ENCODE measurements at places on chromosomes 16 and 17.

DNA sequence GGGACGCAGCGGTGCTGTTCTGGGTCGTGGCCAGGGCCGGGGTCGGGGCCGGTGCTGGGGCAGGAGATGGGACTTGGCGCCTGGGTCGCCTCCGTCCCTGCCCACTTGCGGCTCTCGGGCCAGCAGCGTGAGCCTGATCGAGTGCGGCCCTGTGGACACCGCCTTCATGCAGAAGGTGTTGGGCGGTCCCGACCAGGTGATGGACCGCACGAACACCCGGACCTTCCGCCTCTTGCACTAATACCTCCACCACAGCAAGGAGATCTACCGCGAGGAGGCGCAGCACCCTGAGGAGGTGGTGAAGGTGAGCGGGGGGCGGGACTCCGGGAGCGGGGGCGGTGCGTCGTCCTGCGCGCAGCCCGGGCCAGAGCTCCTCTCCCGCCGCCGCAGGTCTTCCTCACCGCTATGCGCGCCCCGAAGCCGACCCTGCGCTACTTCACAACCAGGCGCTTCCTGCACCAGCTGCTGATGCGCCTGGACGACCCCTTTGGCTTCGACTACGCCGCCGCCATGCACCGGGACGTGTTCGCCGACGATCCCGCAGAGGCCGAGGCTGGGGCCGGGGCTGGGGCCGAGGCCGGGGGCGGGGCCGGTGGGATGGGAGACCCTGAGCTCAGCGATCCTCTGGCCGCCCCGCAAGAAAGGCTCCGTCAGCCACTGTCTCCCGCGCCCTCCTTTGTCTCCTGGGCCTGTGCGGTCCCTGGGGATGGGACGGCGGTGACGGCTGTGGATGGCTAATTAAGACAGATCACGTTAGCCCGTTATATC lies 4.5 kb upstream of the HSD17B1 start:
- peak; percentile 60 for DNase-seq

GRCh38 chr17:57788725-57789124 lies 43.6 kb upstream of the CCDC182 start:
- no peak for DNase-seq

- DNase-seq = no peak
Measured at GRCh38 chr17:48393283-48393682, 36.7 kb downstream of the SKAP1 start.

- no peak for DNase-seq
Measured at GRCh38 chr16:10885246-10885645, 8.2 kb downstream of the CIITA start.

- DNase-seq = no peak
Measured at GRCh38 chr16:57480754-57481230, 5.5 kb downstream of the DOK4 start.

DNA sequence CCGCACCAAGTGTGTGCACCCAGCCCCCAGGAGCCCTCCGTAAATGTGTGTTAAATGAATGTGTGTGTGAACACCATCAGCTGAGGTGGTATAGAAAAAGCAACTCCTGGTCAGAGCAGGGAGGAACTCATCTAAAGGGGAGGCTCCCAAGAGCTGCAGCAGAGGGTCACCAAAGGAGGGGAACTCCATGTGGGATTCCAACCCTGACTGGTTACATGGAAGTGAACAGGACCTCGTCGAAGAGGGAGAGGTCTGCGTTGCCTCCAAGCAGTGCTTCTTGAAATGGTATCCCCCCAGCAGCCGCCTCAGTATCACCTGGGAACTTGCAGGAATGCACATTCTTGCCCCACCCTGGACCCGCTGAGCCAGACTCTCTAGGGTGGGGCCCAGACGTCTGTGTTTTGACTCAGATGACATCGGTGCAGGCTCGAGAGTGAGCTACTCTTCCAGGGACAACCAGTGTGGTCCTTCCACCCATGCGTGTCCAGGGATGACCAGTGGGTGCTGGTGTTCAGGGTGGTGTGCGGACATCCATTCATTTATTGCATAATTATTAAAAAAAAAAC lies 30.8 kb downstream of the ADCY9 start:
- no peak for DNase-seq

DNA sequence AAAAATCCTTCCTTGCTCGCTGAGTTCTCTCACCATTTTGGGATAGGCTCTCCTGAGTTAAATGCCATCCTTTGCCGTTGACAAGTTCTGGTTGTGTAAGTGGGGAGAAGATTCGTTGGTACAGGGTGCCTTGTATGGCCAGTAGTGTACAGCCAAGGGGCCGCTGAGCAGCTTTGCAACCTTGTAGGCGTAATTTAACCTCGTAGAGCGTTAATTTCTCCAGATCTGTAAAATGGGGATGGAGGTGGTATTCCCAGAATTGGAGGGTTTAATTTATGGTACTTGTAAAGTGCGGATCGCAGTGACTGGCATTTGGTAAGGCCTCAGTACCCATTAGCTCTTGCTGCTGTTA lies 1.4 kb downstream of the ARSG start:
- no peak for DNase-seq

- DNase-seq = no peak
Measured at GRCh38 chr16:12874186-12874585, 27.2 kb upstream of the SHISA9 start.

DNA sequence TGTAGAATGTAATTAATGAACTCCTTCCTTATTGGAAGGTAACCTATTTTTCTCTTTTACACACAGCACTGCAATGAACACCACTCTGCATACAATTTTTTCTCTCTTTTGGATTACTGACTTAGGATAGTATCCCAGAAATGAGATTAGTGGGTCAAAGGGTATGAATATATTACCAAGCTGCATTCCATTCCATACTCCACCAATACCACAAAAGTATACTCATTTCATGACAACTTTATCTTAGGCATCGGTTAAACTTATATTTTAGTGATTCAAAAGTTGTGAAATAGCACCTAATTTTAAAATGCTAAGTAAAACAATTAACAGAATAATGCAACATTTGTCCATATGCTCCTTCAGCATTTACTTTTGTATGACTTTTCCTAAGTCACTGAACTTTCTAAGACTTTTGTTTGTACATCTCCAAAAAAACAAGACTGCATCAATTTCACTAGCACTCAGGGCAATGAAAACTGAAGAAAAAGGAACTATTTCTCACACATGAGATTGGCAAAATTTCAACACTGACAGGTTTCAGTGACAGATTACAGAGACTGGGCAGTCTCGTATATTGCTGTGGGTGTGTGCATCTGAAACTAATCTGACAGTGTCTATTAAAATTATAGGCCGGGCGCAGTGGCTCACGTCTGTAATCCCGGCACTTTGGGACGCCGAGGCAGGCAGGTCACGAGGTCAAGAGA lies 32.1 kb downstream of the HELZ start:
- no peak for DNase-seq

GRCh38 chr17:41695954-41696757 lies 7.5 kb downstream of the EIF1 start:
- DNase-seq = peak; percentile 65

- no peak for DNase-seq
Measured at GRCh38 chr16:79164388-79164995, 436.0 kb downstream of the MAF start.

- DNase-seq = no peak
Measured at GRCh38 chr17:74821655-74822334, 37.9 kb downstream of the GRIN2C start.

DNA sequence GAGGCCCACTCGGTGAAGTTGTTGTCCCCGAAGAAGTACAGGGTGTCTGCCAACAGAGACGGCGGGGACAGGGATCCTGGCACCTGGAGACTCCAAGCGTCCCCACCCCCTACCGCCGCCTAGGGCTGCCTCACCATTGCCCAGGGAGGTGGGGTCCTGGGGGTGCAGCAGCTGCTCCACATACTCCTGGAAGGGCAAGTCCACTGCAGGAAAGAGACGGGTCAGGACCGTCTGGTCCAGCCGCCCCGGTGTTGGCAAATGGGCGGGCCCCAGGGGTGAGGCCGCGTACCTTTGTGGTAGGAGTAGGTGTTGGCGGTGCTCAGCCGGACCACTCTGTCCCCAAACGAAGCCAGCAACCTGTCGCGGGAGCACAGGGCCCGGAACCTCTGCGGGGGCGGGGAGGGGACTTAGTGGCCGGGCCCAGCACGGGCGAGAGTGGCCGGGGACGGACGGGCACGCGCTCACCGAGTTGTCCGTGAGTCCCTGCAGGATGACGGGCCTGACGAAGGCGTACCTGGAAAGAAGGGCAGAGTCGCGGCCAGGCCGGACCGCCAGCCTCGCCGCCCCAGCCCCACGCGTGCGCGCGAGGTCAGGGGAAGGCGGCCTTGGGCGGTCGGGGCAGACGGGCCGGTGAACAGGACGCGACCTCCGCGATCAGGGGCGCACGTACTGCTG lies 601 bp downstream of the JMJD8 start:
- no peak for DNase-seq

DNA sequence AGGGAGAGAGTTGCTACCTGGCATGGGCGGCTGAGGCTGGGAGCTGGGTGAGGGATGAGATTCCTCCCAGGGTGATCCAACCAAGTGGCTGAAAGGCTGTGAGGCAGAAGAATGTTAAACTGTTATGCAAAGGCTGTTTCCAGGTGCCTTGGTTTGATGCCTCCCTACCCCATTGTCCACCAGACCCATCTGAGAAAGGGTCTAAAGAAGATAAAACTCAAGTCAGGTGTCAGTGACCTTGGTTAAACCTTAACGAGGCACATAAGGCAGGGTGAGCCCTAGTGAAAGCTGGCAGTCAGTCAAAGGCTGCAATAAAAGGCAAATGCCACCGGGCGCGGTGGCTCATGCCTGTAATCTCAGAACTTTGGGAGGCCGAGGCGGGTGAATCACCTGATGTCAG lies 23.8 kb downstream of the LDHD start:
- no peak for DNase-seq

DNA sequence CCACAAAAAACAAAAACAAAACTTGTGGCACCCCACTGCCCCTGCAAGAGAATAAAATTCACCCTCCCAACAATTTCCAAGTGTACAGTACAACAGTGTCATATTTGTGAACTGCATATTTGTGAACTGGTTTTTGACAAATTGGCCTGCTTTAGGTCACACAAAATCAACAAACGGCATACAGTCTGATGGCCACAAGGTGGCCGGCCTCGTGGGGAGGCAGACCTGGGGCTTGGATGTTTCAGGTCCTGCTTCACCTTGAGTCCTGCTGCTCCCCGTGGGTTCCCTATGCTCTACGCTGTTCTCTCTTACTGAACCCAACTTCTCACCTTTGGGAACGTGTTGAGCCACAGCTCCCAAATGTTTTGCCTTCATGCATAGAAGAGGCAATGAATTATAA lies 102.2 kb downstream of the CDK5R1 start:
- no peak for DNase-seq

DNA sequence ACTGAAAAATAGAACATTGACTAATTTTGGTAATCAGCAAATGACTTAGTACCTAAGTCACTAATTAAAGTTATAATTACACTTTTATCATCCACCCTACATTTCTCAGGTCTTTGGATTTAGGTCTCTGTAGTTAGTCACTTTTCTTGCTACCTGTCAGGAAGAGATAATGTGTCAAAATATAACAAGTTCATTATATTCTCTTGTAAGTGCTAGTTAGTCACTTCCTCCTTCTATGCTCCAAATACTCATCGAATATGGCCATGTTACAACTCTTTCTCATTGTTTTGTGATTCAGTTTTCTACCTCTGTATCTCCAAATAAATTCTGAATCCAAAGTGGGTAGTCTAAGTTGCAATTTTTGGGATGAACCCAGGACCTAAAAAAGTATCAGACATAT lies 163.5 kb upstream of the KIF2B start:
- no peak for DNase-seq

GRCh38 chr17:64075913-64076312 lies 54.0 kb downstream of the ERN1 start:
- no peak for DNase-seq

DNA sequence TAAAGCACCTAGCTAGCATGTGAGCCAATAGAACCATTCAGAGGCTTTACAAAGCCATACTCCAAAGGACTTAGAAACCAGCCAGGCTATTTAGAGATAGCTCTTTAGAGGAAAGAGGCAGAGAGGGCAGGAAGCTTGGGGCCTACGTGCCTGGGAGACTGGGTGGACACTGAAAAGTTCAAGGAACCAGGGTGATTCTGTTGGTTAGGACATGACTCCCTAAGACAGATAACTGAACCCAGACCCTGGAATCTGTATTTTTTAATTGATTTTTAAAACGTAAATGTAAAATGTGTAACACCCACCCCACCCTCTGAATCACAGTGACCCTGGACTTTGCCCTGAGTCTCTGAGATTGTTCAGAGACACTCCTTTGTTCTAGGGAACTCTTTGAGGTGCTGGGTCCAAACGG lies 16.1 kb upstream of the GNA13 start:
- DNase-seq = no peak

- DNase-seq = no peak
Measured at GRCh38 chr16:49958448-49958847, 66.6 kb upstream of the CNEP1R1 start.

- DNase-seq = no peak
Measured at GRCh38 chr16:29232811-29233704, 173.5 kb downstream of the NPIPB11 start.
